ENCODE measurements at places on chromosomes 16 and 17.

GRCh38 chr16:85401370-85401916, 211.7 kb upstream of the GSE1 start:
- DNase-seq: no peak

DNA sequence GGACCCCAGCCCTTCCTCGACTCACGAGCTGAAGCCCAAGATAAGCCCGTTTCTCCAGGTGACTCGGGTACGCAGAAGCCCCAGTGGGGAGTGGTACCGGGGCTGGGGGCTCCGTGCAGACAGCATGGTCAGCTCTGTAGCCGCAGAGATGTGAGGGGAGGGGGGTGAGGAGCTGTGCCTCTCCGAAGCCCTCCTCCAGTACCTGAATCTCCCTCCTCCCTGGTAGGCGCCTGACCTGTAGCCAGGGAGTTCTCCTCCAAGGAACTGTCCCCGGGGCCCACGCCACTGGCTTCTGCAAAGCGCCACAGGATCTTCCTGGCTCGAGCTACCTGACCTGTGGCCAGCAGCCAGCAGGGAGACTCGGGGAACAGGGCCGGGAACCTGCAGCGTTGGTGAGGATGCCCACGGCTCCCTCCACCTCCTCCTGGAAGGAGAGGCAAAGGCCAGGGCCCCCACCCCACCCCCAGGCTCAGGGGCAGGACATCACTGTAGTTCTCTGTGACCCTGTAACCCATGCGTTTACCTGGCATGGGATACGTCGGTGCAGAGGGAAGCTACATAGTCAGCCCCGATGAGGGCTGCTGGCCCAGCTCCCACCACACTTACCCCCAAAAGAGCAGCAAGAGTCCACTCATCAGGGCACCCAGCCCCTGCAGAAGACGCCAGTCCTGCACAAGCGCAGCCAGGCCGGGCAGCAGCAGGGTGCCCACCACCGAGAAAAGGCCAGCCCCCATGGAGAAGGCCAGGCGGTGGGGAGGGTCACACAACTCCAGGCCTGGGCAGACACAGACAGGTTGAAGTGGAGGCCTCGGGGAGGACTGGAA, 1.7 kb downstream of the SLC22A31 start:
- no peak for DNase-seq

GRCh38 chr17:78589885-78590284, 12.7 kb upstream of the DNAH17 start:
- no peak for DNase-seq

- DNase-seq: no peak
Observed at GRCh38 chr17:32520737-32521404, 34.1 kb downstream of the CDK5R1 start.

GRCh38 chr16:69324585-69325253, 5.7 kb downstream of the PDF start:
- no peak for DNase-seq

DNA sequence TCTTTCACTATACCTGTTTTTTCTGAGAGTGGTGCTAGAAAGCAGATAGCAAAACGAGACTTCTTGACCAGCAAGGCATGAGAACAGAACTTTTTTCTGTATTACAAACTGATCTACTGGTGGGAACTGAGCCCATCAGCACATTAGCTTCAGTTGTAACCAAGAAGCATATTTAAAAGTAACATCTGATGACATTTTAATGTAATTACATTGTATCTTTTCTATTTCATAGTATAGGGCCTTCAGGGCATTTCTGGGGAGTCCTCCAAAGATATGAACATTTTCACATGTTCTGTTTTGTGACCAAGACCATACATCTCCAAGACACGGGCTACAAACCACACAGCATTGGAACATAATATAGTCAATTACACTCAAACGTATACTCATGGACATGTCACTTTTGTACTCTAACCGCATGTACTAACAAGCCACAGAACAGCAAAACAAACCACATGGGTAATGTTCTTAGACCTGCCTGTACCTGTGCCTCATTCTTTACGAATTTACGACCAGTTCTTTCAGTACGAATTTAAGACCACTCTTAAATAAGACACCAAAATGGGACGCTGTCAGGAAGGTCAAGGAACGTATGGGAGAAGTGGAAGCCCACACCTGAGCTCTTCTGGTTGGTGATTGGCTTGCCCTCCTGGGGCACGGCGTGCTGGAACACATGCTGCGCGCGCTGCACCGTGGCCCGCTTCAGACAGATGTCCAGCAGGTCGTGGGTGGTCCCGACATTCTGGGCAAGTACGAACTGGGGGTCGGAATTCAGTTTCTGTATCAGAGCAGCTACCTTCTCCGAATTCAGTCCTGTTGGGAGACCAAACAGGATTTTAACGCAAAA, 825 bp downstream of the BLMH start:
- DNase-seq: peak; percentile 34

DNA sequence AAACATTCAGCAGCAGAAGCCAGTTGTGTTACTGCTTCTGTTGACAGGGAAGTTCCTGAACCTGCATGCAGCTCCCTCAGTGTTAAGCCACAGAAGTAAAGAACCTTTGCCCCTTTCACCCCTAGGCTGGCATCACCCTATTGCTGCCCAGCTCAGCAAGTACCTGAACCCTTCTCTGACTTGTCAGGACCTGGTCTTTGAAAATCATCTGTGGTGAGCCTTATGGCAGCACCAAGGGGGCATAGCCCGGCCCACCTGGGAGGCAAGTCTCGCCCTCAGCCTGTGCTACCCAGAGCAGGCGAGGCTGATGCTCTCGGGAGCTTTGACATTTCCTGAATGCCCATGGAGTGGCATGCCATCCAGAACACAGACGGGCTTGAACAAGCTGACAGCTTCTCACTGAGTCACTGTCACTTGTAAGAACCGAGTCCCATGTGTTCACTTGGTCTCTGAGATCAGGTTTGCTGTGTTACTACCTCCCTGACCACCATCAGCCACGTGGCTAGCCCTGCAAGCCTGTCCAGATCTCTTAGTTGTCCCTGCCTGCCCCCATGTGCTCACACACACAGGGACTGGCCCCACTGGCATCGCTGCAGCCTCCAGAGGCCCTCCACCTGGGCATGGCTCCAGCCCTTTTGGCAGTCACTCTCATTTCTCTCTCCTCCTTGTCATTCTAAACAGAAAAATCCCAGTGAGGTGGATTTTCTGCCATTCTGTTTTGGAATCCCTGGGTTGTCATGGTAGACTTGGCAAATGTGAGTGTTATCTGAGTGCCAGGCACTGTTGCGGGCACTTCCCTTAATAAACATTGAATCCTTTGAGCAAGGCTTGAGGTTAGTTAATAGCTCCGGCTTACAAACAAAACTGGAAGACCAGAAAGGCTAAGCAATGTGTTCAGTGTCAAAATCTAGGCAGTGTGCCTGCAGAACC, 2.9 kb upstream of the CARMIL2 start:
- peak; percentile 42 for DNase-seq

DNA sequence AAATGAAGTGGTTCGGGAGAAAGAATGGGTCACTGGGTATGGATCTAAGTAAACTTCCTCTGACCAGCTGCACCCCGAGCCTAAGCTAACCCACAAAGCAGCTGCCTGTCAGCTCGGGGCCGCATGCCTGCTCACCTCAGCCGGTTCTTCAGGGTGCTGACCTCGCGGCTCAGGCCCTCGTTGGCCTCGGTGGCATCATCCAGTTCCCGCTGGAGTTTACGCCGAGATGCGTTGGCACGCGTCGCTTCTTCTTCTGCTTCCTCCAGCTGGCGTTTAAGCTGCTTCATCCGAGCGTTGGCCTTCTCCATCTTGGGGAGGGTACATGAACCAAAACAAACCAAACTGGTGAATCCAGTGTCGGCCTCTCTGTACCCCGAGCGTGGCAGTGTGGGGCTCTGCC, 41.1 kb downstream of the NDEL1 start:
- DNase-seq: no peak

DNA sequence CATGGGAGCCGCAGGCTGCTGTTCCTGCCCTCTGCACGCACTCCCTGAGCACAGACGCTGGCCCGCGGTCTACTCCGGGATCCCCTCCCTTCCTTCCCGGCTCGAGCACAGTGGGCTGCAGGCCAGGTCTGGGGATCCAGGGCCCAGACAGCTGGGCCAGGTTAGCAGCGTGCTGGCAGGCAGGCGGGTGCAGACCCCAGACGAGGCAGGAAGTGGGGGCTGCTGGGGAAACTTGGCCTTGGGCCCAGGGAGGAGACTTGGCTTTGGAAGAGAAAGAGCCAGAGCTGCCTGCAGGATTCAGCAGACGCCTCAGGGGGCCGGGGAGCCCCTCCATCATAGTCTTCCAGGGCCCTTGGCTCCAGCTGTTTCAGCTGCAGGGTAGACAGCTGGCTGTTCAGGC, 30.2 kb upstream of the ABCC3 start:
- DNase-seq: peak; percentile 93

- no peak for DNase-seq
Observed at GRCh38 chr17:73938706-73939105, 264.8 kb upstream of the RPL38 start.
